AG09309 (cell line): ENCODE measurements at places on chromosomes 5 and 9.
A peak's percentile ranks its signal among the peaks of the same experiment; 100 is the strongest.

- no peak for DNase-seq
Observed at GRCh38 chr5:122844136-122844909, 1.1 kb upstream of the SNX24 start.

DNA sequence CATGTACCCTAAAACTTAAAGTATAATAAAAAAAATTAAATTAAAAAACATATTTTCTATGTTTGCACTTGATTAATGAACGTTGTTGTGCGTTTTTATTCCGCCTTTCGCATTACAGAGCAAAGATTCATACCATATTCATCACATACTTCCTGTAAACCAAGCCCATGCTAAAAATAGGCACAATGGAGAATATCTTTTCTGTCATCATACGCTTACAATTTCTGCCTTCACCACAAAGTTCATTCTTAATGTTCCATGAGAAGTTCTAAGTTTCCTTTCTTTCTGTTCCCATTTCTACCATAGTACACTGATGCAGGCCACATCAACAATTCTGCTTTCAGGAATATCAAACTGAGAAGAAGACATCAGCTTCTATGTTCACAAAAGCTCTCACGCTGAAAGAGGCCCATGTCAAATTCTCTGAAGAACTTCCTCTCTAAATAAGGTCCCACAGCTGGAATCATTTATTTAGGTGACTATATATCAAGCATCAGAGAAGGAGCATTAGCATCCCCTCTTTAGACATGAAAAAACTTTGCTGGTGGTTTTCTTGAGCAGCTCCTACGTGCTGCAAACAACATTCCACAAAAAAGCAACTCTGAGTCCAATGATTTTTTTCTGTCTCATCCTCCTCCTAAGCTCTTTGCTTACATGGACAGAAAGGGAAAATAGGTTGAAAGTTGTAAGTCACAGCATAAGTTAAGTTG, 456.4 kb downstream of the CDH10 start:
- no peak for DNase-seq

DNA sequence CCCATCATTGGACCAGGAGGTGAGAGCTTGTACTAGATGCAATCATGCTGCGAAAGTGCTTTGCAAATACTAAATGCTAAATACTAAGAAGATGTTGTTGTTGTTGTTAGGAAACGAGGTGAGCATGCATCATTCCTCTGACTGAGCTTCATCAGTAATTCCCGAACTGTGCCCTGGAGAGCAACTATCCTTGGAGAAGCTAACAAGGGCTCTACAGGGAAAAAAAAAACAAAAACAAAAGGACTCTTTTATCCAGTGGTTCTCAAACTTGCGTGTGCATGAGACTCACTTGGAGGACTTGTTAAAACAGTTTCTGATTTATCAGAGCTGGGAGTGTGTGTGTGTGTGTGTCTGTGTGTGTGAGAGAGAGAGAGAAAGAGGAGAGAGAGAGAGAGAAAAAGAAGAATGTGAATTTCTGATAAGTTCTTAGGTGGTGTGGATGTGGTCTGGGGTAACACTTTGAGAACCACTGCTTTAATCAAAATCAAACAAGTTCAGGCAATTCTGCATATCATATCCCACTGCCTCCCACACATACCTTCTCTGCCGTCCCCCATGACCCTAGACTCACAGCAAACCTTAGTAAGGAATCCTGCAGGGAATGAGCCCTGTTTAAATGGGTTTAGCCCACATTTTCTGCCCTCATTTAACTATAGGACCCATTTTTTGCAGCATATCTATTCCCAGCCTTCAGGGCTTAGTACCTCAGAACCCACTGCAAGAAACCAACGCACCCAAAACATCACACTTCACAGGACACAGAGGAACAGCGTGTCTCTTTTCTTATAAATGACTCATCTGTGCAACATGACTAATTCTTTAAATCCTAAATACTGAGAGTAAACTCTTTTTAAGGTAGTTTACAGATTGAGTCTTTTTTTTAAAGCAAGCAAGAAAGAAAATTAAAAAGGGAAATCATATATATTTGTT, 48.9 kb downstream of the PDE6A start:
- DNase-seq = no peak

DNA sequence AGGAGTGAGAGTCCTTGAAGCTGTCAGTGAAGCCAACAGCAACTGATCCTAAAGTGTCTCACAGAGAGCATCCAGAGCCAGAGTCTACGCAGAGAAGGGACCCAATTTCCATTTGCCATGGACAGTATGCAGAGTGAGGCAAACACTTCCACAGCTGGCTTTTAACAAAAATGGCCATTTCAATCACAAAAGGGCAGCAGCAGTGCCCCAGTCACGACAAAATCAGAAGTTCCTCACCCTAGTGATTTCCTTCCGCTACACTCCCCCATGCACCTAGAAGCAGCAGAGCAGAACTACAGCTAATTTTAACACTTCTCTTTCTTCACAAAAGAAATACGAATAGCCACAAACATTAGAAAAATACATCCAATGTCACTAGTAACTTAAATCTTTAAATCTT, 27.9 kb downstream of the FBXW11 start:
- DNase-seq = no peak

DNA sequence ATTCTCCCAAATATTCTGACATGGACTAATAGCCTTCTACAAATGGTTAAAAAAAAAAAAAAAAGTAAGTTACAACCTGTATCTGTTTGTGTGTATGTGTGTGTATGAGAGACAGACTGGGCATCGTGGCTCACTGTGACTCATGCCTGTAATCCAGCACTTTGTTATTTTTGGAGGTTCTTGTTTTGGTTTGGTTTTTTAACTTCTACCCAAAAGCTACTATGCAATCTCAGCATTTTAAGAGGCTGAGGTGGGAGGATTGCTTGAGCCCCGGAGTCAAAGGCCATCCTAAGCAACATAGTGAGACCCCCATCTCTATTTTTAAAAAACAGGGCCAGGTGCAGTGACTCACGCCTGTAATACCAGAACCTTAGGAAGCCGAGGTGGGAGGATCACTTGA, 17.6 kb upstream of the HAVCR1 start:
- peak; percentile 39 for DNase-seq

DNA sequence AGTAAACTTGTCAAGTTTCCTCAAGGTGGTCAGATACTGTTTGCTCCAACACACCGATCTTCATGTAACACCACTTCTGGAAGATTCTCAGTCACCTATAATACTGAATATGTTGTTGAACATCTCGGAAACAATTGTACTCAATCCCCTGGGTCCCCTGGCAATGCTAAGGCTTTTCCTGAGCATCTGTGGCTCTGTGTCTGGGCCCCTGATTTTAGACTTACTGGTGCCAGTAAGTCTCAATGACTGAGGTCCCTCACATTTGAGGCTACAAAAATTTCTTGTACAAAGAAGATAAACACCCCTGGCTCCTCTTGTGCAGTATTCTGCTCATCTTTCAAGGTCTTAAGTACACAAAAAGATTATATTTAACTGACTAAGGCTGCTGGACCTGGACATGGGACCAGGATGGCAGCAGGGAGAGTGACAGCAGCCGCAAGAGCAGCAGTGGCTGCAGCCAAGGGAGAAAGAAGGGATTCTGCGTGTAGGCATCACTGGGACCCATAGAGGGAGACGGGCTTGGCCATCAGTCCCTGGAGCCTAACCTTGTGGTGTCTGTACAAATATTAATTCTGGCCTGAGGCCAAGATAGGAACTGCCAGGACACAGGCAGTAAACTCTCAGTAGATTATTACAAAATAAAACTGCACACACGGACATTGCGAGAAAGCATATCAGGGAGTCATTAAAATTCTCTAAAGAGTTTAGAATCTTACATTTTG, 49.0 kb upstream of the TNPO1 start:
- no peak for DNase-seq

DNA sequence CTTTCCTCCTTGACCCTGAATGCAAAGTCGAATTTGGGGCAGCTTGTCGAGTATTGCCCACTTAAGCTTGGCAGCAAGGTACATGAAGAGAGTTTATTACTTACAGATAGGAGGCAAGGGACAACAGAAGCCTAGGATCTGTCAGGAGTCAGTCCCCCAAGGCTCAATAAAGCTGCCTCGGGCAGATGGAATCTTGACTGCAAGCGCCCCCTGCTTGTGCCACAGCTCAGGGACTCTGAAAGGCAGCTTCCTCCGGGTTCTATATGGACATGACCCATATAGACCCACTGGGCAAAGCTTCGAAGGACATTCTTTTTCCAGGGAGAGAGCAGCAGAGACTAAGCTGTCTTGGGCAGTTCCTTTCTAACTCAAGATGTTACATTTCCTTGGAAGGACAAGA, 971.5 kb downstream of the EFNA5 start:
- no peak for DNase-seq

DNA sequence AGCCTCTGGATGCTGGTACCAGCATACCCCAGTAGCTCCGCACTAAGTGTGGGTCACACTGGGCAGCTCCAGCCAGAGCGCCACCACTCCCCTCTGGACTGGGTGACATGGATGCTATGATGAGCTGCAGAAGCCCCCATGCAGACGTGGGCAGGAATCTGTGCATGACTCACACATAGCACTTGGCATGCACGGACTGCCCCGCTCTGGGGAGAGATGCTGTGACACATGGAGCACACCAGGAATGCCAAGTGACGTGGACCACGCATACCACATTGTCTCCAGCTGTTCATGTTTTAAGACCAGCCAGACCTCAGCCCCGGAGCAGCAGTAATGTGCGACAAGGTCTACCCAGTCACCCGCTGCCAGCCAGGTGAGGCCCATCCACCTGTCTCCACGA, 64.1 kb downstream of the SEMA4D start:
- no peak for DNase-seq

- no peak for DNase-seq
Observed at GRCh38 chr5:180130876-180131740, 59.5 kb upstream of the RNF130 start.

- no peak for DNase-seq
Observed at GRCh38 chr9:92762781-92763708, 1.6 kb downstream of the BICD2 start.

DNA sequence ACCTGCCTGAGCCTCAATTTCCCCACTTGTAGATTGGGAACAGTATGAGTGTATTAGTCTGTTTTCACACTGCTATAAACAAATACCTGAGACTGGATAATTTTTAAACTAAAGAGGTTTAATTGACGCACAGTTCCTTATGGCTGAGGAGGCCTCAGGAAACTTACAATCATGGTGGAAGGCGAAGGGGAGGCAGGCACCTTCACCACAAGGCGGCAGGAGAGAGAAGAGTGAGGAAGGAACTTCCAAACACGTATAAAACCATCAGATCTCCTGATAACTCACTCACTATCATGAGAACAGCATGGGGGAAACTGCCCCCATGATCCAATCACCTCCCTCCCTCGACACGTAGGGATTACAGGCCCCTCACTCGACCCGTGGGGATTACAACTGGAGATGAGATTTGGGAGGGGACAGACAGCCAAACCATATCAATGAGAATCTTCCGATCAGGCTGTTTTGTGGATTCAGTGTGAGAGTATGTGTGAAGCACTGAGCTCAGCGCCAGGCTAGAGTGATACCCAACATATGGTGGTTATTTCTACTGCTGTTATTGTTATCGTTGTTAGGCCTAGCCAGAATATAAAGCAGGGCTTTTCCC, 14.6 kb upstream of the LMX1B start:
- DNase-seq = no peak

DNA sequence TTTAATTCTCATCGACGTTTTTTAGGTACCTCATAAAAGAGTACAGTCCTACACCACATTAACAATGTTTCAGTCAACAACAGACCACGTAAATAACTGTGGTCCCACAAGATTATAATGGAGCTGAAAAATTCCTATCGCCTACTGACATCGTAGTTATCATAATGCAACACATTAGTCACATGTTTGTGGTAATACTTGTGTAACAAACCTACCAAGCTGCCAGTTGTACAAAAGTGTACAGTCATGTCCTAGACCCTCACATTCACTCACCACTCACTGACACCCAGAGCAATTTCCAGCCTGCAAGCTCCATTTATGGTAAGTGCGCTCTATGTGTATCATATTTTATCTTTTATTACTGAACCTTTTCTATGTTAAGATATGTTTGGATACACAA, 16.8 kb downstream of the GNAQ start:
- no peak for DNase-seq

- no peak for DNase-seq
Observed at GRCh38 chr9:107464516-107464915, 25.1 kb downstream of the KLF4 start.

DNA sequence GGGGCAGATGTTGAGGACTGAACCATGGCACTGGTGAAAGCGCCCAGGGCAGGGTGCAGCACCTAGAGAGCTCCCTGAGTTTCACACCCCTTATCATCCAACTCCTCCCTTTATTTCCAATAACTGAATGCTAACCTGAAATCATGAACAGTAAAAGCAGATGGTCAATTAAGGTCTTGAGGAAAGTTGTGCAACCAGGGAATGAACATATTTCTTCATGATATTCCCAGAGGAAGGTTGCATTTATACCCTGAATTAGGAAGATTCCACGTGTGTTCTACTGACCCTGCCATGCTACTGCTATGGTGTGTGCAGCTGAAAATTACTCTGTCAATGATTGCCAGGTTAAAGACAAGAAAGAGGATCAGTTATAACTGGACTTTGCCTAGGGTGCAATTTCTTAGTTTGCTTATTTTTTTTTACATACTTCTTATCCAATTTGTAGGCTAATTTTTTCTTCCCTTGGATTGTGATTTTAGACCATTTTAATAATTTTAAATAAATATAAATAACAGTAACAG, 319.8 kb downstream of the SEMA5A start:
- DNase-seq = no peak

DNA sequence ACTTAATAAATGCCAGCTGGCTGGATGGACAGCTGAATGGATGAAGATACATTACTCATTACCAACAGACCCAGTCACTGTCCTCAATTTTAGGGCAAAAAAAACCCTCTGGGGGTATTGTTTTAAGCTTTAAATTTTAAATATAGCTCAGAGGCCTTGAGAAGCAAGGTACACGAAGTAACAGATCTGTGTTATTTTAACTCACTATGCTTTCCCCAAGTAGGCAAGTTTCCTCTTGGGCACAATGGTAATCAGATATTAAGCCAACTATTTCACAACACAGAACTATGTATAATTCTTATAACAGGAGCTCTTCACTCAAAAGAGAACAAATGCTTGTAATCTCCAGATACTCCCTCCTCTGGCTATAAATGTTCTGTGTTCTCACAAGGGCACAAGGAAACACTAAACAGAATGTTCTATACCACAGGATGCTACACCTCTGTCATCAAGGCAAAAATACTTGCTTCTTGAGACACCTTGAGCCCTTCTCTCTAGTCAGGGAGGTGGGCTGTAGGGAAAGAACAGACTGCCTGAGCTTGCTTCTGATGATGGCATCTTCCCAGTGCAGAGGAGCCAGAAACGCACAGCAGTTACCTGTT, 443.8 kb downstream of the SPOCK1 start:
- no peak for DNase-seq

- DNase-seq = no peak
Observed at GRCh38 chr9:84435902-84436301, 95.3 kb upstream of the SLC28A3 start.

DNA sequence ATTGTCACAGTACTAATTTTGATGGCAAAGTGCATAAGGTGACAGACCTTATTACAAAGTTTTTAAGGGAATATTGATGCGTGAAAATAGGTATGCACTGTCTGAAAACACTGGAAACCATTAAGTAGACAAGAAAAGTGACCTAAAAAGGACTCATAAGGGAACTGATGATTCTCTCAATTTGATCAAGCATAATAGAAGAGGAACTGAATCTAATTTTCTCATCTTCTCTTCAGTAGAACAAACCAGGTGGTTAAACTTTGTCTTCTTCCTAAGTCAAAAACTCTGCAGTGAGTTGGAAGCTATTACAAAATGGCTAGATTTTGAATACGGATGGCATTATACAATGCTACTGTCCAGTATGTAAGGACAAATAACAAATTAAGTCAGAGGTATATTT, 53.4 kb downstream of the RNF145 start:
- DNase-seq = no peak
